ENCODE measurements at places on chromosomes 7 and 10. TPM values are rescaled to one million over a fixed set of nuclear protein-coding genes. Genes with fewer than 3 reads are reported as not detected.

DNA sequence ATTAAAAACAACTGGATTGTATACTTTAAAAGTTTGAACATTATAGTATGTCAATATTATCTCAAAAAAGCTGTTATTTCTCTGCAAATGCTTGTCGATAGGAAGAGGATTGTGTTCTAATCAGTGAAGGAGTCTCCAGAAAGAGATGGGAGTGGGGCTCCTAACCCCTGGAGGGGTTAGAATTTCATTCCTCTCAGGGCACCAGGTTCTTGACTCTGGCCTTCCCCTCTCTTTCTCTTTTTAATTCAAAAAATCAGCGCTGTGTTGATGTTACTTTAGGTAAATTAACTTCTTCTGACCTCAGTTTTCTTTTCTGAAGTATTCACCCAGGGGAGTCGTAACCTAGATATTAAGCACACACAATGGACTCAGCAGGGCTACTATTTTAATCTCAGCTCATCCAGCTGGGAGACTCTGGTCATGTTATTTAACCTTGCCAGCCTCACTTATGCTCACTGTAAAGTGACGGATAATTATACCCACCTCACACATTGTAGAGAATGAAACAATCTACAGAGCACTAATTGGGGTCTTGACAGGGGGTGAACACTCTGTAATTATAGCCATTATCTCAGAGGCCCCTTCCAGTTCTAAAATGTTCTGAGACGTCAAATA, 59.4 kb downstream of the GCC1 start:
- H3K36me3 ChIP-seq, result peaks cover 5% of the 10 kb centered on the region
- H3K4me3 ChIP-seq, result no peak overlapping the region
- no peaks in the 10 kb centered on the region for H3K4me1 ChIP-seq
- H3K27me3 ChIP-seq, result peaks cover 47% of the 10 kb centered on the region

DNA sequence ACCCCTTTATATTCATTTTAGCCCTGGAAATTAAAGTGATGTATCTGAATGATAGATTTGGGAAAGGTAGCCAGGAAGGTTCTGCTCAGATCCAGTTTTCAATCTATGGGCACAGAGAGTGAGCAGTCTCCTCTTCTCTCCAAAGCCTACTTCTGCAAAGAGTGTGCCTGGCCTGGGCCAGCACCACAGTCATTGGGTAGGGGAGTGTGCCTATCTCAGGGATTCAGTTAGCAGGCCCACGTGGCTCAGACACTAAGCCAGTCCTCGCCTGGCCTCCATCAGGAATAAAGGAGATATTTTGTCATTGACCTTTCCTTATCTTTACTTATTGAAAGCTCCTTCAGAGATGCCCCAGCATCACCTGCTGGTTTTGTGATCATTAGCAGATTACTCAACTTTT, 215.8 kb upstream of the CCDC6 start:
- H3K4me3 ChIP-seq, result no peak overlapping the region
- H3K36me3 ChIP-seq, result no peaks in the 10 kb centered on the region
- no peak for DNase-seq
- no peak overlapping the region for H3K27ac ChIP-seq

DNA sequence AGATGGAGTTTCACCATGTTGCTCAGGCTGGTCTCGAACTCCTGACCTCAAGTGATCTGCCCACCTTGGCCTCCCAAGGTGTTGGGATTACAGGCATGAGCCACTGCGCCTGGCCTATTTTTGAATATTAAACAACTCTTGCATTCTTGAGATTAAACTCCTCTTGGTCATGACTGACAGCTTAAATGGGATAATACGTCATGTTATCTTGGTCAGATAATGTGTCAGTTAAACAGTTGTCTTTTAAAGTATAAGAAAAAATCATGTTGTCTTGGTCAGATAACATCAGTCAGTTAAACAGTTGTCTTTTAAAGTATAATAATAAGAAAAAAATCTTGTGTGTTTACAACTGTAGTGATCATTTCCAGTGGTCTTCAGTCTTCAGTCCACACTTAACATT, 73.6 kb upstream of the SYPL1 start:
- H3K27ac ChIP-seq, result no peak overlapping the region
- H3K4me1 ChIP-seq, result peaks cover 16% of the 10 kb centered on the region
- H3K4me3 ChIP-seq, result no peak overlapping the region
- DNase-seq, result no peak
- peaks cover 5% of the 10 kb centered on the region for H3K27me3 ChIP-seq
- no peaks in the 10 kb centered on the region for H3K36me3 ChIP-seq

- peaks cover 51% of the 10 kb centered on the region for H3K36me3 ChIP-seq
- no peak overlapping the region for H3K4me3 ChIP-seq
- no peaks in the 10 kb centered on the region for H3K27me3 ChIP-seq
These were observed 179.6 kb downstream of the SND1 start for GRCh38 chr7:127831318-127832219.

GRCh38 chr10:20855398-20856038, 41.6 kb downstream of the NEBL start:
- H3K36me3 ChIP-seq, result no peaks in the 10 kb centered on the region
- H3K4me1 ChIP-seq, result no peaks in the 10 kb centered on the region
- H3K27ac ChIP-seq, result no peak overlapping the region
- H3K4me3 ChIP-seq, result no peak overlapping the region

DNA sequence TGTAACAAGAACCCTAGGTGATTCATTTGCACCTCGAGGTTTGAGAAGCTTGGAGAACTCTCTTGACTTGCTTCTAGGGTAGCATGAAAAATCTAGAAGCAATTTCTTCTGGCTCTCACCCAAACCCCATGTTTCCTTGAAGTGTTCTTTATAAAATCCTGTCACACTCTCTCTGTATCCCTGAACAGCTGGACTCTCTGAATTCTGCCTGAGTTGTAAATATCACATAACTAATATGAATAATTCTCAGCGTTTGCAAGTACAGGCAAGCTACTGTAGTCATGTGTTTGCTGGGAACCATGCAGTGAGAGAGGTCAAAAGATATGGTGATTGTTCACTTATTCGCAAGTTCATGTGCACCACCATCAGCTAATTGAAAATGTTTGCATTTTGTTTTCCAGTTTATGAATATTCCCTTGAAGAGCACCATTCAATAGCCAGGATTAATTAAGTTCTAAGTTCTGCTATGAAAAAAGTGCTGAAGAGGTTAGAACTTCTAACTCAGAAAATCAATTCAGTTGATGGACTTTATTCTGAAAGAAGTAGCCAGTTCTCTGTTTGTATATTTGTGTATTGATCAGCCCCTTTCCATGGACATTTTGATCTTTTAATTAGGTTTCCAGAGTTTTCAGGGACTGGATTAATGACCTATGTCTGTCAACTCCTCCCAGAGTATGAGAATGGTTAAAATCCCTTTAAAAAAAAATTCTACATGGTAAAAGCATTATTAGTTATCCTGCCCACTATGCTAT, 243.0 kb downstream of the PLXDC2 start:
- DNase-seq, result no peak
- H3K36me3 ChIP-seq, result no peaks in the 10 kb centered on the region
- no peaks in the 10 kb centered on the region for H3K27me3 ChIP-seq
- no peak overlapping the region for H3K4me3 ChIP-seq

GRCh38 chr10:62588116-62588515, 213.9 kb downstream of the ZNF365 start:
- H3K4me3 ChIP-seq, result no peak overlapping the region
- H3K27ac ChIP-seq, result no peak overlapping the region

GRCh38 chr10:126321440-126321839, 66.8 kb downstream of the ADAM12 start:
- no peak for DNase-seq
- no peak overlapping the region for H3K4me3 ChIP-seq
- H3K36me3 ChIP-seq, result no peaks in the 10 kb centered on the region
- no peaks in the 10 kb centered on the region for H3K4me1 ChIP-seq
- H3K27me3 ChIP-seq, result peaks cover under 1% of the 10 kb centered on the region

DNA sequence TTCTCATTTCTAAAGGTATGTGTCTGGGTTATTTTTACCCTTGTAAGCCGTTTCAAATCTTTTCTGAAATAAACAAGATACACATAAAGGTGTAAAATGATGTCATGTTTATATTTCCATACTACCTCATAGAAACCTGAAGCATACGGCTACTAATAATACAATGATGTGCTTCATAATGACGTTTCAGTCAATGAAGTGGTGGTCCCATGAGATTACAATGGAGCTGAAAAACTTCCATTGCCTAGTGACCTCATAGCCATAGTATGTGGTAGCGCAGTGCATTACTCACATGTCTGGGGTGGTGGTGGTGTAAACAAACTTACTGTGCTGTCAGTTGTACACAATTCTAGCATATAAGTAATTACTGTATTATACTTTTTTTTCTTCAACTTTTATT, 24.9 kb downstream of the EPDR1 start:
- no peak overlapping the region for H3K27ac ChIP-seq
- H3K4me3 ChIP-seq, result no peak overlapping the region
- H3K4me1 ChIP-seq, result no peaks in the 10 kb centered on the region
- H3K36me3 ChIP-seq, result no peaks in the 10 kb centered on the region
- DNase-seq, result no peak

DNA sequence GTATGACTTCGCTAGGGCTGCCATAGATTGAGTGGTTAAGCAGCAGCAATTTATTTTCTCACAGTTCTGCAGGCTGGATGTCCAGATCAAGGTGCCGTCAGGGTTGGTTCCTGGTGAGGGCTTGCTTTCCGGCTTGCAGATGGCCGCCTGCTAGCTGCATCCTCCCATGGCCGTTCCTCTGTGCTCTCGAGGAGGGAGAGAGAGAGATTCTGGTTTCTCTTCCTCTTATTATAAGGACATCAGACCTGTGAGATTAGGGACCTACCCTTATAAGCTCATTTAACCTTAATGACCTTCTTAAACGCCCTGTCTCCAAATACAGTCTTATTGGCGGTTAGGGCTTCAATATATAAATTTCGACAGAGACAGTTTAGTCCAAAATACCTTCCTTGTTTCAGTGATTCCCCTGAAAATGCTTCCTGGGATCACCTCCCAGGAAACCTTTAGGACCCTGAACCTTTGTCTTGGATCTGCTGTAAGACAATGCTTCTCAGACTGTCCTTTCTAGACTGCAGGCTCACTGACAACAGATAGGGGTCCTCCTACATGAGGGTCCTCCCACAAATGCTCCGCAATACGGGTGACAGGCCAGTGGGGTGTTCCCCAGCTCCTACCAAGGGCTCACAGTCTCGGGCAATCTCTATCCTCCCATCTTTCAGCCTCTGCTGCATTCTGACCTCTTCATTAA, 82.5 kb upstream of the BAIAP2L1 start:
- H3K4me3 ChIP-seq, result no peak overlapping the region
- H3K27me3 ChIP-seq, result peaks cover 3% of the 10 kb centered on the region
- no peak overlapping the region for H3K27ac ChIP-seq
- no peaks in the 10 kb centered on the region for H3K4me1 ChIP-seq
- DNase-seq, result no peak

DNA sequence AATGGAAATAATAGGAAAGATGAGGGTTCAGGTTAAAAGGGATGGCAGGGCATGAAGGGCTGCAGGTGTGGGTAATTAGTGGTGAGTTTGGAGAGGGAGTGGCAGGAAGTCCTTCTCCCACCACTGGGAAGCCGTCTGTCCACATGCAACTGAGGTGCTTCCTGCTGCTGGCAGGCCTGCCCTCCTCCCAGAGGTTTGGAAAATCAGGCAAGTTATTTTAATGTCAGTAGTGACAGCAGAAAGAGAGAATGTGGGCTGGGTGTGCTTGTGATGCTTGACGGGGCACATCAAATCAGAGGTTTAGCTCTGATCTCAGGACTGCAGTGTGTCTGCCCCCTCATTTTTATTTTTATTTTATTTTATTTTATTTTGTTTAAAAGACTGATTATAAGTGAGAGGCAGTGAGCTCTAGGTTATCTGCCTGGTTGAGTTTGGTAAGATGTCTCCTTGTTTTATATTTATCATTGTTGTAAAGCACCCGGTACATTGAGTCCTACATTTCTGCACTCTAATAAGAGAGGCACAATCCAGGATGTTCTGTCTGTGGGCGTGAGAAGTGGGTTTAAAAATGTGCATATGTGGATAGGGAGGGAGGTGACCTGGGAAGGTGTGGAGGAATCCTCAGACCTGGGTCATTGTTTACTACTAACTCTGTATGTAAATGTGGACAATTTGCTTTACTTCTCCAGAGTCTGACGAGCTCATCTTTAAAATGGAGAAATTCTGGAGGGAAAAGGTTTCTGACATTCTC, 504.4 kb downstream of the LRMDA start:
- H3K4me3 ChIP-seq, result no peak overlapping the region
- no peak overlapping the region for H3K27ac ChIP-seq
- peaks cover 25% of the 10 kb centered on the region for H3K27me3 ChIP-seq
- no peaks in the 10 kb centered on the region for H3K4me1 ChIP-seq

GRCh38 chr10:62851442-62851841, 35.3 kb upstream of the EGR2 start:
- H3K4me1 ChIP-seq, result peaks cover 49% of the 10 kb centered on the region
- no peak for DNase-seq
- peaks cover 12% of the 10 kb centered on the region for H3K27me3 ChIP-seq
- H3K4me3 ChIP-seq, result no peak overlapping the region

- H3K27ac ChIP-seq, result no peak overlapping the region
- no peak overlapping the region for H3K4me3 ChIP-seq
- DNase-seq, result no peak
- H3K4me1 ChIP-seq, result peaks cover 12% of the 10 kb centered on the region
These were observed 88.3 kb upstream of the KAT6B start for GRCh38 chr10:74738052-74738451.

- no peaks in the 10 kb centered on the region for H3K36me3 ChIP-seq
- H3K27me3 ChIP-seq, result peaks cover 46% of the 10 kb centered on the region
- H3K4me1 ChIP-seq, result peaks cover 3% of the 10 kb centered on the region
- H3K27ac ChIP-seq, result no peak overlapping the region
These were observed 302.9 kb downstream of the WDR37 start for GRCh38 chr10:1358860-1359625.

GRCh38 chr7:70006261-70006920, 408.1 kb downstream of the AUTS2 start:
- H3K27me3 ChIP-seq, result peaks cover 5% of the 10 kb centered on the region
- H3K4me3 ChIP-seq, result no peak overlapping the region
- H3K27ac ChIP-seq, result no peak overlapping the region

DNA sequence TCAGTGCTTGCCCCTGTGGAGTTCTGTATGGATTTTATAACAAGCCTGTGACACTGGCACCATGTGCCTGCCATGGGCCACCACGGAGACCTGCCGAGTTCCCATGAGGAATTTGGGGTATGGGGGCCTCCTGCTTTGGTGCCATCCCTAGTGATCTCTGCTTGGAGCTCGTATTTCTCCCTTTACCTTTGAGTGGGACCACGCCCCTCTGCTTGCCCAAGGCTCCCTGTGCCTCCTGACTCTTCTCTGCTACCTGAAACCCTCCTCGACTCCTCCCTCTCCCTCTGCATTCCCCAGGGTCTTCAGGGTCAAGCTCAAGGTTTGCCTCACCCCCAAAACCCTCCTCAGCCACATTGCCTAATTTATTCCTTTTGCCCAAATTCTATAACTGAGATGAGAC, 225.0 kb downstream of the BUB3 start:
- no peaks in the 10 kb centered on the region for H3K36me3 ChIP-seq
- no peak for DNase-seq
- no peak overlapping the region for H3K4me3 ChIP-seq

- DNase-seq, result no peak
- no peak overlapping the region for H3K27ac ChIP-seq
- no peak overlapping the region for H3K4me3 ChIP-seq
- no peaks in the 10 kb centered on the region for H3K4me1 ChIP-seq
These were observed 484.4 kb downstream of the SORCS1 start for GRCh38 chr10:106680061-106680460.

Gene DGKI
- total RNA-seq, result 2.2 TPM

Gene AQP1
- 0.10 TPM for total RNA-seq

Gene INMT
- total RNA-seq, result 0.08 TPM

Gene CCL24
- not detected for total RNA-seq

Gene THSD7A
- total RNA-seq, result not detected

Gene SPDYE18
- not detected for total RNA-seq

Gene SPDYE8
- not detected for total RNA-seq

Gene ST8SIA6
- not detected for total RNA-seq

Gene ACTL6B
- not detected for total RNA-seq

Gene FAM24B
- total RNA-seq, result 12.8 TPM

Gene TAS2R5
- 0.43 TPM for total RNA-seq
